Midbrain (tissue), 1 donor: ENCODE measurements at places on chromosomes 7 and 10.
A peak's percentile ranks its signal among the peaks of the same experiment; 100 is the strongest.

GRCh38 chr10:115092258-115092554 is 959 bp upstream of the ATRNL1 start:
- DNase-seq, result no peak

- no peak for DNase-seq
Measured at GRCh38 chr7:151274936-151275812, 26.7 kb upstream of the SMARCD3 start.

DNA sequence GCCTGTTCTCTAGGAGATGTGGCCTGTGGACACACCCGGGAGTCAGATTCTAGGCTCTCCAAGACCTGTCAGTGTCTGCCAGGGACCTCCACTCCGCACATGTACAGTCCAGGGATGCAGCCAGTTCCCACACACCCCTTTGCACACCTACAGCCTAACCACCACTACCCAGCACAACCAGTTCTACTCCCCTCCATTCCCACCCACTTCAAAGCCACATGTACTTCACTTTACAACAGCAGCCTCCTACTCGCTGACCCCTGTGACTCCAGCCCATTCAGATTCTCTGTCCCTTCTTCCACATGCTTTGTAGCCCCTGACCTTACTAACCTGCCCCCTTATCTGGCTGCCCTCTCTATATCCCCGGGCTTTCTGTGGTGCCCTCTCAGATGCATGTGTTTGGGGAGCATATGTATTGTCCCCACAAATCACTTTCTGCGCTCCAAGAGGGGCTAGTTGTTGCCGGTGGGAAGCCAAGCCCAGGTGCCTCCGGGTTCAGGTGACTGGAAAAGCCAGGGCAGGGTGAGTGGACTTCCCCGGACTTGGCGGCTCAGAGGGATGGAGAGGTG is 7.2 kb downstream of the LBX1 start:
- no peak for DNase-seq

DNA sequence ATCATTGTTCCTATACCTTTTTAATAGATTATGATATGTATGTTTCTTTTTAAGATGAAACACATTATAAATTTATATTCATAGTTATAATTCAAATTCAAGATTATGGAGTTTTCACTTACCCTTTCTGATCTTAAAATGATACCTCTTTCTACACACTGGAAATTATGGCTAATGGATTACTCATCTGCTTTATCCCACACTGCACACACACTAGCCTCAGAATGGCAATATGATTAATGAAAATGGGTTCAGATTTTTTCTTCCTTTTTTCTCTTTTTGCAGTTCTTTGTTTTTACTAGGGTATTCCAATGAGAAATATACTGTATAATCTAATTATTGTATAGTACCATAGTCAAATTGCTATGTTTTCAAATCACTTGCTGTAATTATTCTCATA is 82.3 kb upstream of the FZD1 start:
- no peak for DNase-seq

DNA sequence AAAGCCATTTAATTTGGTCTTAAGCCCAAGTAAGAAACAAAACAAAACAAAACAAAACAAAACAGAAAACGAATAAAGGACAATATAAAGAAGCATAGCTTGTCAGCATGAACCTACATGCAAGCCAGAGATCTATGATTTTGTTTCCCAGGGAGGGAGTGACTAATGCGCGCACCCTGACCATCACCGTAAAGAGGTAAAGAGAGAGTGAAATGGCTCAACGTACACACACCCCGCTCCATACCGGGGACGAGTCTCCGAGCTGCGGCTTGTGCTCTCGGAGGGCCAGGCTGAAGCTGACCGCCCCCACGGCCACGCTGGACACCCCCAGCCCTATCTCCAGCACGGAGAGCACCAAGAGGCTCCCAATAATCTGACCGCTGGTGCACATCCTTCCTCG is 1.1 kb downstream of the TMEM196 start:
- no peak for DNase-seq

DNA sequence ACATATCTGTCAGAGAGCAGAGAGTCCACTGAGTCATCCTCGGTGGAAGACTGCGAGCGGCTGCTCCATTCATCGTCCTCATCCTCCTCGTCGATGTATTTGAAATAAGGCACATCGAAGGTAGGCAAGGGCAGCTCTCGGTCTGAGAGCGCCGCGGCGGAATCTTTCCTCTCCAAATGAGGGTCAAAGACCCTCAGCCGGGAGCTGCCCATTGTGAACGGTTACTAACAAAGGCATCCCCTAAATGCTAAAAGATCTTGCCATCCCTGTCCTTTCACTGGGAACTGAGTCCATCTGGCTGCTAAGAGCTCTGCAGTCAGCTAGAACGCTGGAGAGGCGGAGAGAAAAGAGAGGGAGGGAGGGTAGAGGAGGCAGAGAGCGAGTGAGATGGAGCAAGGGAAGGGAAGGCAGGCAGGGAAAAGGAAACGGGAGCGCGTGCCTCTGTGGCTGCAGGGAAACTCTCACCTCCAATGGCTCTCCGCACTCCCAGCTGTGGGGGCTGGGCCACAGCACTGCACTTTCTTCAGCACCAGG is 163.4 kb downstream of the RAPGEF5 start:
- DNase-seq, result peak; percentile 79

GRCh38 chr10:25530306-25530705 is 355.5 kb downstream of the GPR158 start:
- DNase-seq, result no peak

GRCh38 chr10:62386356-62387320 is 12.5 kb downstream of the ZNF365 start:
- DNase-seq, result no peak

GRCh38 chr7:32379510-32380112 is 110.6 kb downstream of the LSM5 start:
- no peak for DNase-seq

- DNase-seq, result no peak
Measured at GRCh38 chr7:33035776-33036175, 26.8 kb downstream of the NT5C3A start.

DNA sequence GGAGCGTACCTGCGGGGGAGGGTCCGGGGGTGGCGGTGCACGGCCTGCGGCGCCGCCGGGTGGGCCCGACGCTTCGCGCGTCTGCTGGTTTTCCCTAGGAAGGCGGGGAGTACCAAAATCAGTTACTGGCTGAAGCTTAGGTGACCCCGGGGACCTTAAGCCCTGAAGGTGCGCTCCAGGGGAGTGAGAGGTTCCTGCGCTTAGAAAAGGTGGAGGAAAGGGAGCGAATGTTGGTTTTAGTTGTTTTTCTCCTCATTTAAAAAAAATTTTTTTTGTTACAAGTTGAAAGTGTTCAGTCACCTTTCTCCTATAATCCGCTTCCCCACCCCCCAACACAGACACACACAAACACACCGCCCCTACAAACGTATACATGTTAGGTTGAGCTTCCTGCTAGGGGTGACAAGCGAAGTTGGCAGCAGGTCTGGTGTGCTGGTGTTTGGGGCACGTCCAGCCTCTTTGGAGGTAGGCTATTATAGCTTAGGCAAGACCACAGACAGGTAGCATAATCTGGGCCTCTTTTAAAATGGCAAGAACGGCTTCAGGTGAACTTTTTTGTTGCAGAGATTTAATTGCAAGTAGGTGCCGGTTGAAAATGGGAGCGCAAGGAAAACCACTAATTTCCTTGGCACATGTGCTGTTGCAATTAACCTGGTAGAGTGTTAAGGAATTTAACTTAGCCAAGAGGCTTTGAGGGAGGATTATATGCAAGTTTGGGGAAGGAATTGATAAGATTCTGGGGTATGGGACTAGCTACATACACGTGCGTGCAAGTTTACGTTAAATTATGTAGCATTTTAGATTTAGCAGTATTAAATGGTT is 945 bp downstream of the ADD3 start:
- peak; percentile 25 for DNase-seq

DNA sequence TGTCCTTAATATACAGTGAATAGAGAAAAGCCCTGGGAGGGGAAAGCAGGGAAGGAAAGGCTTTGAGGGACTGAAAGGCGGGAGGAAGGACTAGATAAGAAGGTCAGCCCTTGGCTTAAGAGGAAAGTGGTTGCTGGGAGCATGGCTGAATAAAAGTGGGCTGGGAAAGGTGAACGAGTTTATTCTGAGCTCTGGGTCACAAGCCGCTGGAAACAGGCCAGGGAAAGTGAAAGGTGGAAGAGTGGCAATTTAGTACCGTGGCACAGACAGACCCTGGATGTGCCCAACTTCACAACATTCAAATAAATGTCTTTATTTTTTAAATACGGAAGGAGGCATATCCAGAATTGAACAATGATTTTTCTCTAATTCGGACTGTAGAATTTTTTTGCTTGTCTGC is 39.7 kb downstream of the TAC1 start:
- DNase-seq, result no peak

DNA sequence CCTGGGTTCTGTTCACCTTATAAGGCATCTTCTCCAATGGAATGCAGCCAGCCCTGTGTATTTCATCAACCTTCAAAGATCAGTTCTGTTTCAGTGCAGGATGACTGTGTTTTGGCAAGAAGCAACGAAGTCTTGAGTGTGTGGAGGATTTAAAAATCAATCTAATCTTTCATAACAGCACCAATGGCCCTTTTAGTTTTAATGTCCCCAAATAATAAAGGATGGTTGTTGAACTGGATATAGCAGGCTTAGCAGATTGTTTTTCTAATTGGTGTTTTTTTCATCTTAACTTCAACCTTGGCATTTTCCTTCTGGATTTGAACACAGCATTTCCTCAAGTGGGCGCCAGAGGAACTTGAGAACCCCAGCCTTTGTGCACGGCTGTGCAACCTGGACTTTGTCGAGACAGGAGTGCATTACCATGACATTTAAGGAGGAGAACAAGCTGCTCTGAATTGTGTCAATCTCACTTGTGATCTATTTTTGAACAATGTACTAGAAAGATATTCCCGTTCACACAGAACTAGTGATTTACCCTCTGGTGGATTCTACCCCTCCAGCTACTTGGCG is 313.3 kb upstream of the AKR1E2 start:
- DNase-seq, result no peak

DNA sequence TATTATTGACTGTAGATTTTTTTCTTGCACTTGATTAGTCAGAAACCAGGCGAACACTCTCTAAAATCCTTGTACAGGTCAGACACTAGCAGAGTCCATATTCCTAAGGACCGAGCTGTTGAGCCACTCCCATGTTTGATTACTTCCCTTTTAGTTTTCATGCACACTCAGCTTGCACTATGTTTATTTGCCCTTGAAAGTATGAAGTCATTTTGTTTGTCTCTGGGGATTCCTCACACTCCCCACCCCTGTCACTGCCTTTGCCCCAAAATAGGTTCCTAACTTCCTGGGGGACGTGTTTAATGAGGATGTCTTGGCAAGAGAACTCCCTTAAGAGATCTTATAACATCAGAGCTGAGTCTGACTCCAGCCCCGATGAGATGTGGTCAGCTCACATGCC is 182.1 kb downstream of the EVX1 start:
- no peak for DNase-seq

GRCh38 chr7:96591159-96591899 is 118.3 kb downstream of the SEM1 start:
- DNase-seq, result no peak

DNA sequence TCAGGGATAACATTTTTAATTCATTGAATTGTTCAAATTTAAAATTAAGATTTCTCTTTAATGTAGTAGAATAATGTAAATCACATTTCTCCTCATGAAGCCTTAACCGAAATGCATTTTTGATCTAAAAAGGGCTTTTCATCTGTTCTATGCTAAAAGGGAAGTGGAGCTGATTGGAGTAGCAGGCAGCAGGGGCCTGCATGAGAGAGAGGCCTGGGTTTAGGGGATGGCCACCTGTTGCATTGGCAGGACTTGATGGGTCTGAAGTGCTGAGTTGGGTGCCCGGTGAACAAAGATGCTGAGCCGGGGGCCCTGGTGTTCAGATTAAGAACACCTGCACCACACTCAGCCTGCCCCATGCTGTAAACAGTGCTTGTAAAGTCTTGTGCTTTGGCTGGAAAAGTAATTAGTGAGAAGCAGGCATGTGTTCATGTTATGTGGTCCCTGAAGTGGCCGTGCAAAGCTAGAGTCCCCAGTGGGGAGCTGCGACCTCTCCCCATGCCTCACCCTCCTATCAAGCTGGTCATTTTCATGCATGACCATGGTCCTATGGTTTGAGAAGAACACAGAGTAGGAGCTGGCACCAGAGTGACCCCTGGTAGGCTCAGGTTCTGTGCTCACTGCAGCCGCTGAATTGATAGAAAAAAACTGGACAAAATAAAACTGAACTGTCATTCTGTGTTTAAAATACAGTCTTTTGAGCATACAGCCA is 124.3 kb downstream of the ADCY1 start:
- no peak for DNase-seq

GRCh38 chr10:98919899-98920298 is 315.8 kb downstream of the HPSE2 start:
- no peak for DNase-seq

DNA sequence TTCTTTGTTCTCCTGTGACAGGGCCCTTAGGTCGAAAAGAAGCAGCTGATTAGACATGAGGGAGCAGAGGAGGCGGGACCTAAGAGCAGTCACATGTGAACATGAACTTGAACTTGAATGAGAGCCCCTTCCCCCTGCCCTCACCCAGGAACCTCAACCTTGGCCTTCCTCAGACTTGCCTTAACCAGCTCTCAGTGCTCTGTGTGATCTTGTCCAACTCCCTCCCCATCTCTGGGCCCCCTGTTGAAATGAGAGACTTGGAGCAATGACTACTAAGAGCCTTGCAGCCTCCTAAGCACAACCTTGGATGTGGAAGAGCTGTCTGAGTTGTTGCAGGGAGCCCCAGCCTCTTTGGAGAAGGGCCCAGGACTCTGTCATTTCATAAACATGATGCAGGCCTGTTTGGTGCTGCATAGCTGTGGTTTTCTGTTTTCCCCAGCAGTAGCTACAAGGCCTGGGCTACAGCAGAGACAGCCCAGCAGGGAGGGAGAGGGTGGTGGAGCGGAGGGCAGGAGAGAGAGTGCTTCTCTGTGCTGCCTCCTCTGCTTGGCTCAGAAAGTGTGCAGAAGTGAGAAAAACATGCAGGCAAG is 123.9 kb upstream of the ZMIZ1 start:
- peak; percentile 10 for DNase-seq

DNA sequence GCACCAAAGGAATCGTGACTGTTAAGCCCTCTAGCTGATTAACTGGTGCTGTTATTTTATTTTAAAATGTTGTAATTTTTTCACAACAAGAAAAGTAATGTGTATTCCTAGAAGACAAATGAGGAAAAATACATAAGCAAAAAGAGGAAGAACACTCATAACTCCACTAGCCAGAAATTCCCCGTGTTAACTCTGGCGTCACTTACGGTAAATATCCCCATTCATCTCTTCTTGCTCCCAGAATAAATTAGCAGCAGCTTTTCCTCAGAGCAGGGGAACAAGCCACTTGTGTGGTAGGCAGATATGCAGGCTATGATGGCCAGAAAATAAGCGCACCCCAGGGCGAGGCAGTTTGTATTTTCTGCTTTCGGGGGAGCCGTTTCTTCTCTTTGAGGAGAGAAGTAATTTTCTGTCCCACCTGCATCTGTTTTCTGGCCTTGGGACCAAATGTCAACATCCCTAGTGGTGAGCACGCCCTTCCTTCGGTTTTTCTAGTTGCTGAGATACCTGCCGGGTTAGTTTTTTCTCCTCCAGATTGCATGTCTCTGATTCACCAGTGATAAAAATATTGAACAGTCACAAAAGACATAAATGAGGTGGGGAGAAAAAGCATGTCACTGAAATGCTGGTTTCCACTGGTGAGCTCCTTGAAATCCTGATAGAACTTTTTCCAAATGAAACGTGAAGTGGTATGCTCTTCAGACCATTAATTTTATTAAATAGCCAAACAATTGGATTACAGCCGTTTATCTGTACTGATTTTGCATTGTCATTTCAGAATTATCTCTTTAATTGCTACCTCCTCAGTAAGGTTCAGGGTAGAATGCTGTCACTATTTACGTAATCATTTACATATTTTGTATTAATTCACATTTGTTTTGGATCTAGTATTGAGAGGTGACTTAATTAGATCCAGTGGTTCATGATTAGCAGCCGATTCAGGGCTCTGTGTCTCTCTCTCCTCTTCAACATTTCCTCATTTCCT is 268.1 kb downstream of the CAMK1D start:
- no peak for DNase-seq

- DNase-seq, result no peak
Measured at GRCh38 chr10:3935141-3935540, 150.1 kb upstream of the KLF6 start.
